Myocyte (in vitro differentiated cells): ENCODE measurements at places on chromosomes 5 and 9. TPM values are rescaled to one million over a fixed set of nuclear protein-coding genes. Genes with fewer than 3 reads are reported as not detected.

UNC13B gene
- total RNA-seq, result 19.0 and 22.9 TPM in 2 replicates

CSF2 gene
- not detected in 2 replicates for total RNA-seq

FST gene
- 29.9 and 75.0 TPM in 2 replicates for total RNA-seq

SPINK6 gene
- not detected in 2 replicates for total RNA-seq
